Tracheal epithelial cell (primary cell): ENCODE measurements at places on chromosomes 12 and 14. TPM values are rescaled to one million over a fixed set of nuclear protein-coding genes. Genes with fewer than 3 reads are reported as not detected.

SYCP3 gene
- 0.24 TPM in 1 of 2 replicates, not detected in the other for total RNA-seq

CAPZA3 gene
- 0.24 TPM in 1 of 2 replicates, not detected in the other for total RNA-seq

C14orf93 gene
- total RNA-seq = 13.0 and 20.5 TPM in 2 replicates

TRAFD1 gene
- total RNA-seq = 28.8 and 31.1 TPM in 2 replicates

KCTD10 gene
- 9.6 and 40.7 TPM in 2 replicates for total RNA-seq

LRRC43 gene
- 0.72 and 1.9 TPM in 2 replicates for total RNA-seq

CCDC38 gene
- total RNA-seq = not detected in 2 replicates

KRT6C gene
- total RNA-seq = 22.0 and 155 TPM in 2 replicates

SYT1 gene
- 0.43 and 0.96 TPM in 2 replicates for total RNA-seq

GLI1 gene
- total RNA-seq = under 0.01 TPM in 1 of 2 replicates, not detected in the other

STXBP6 gene
- total RNA-seq = 0.21 TPM in 1 of 2 replicates, not detected in the other

PTCSC3 gene
- total RNA-seq = not detected in 2 replicates

HOXC11 gene
- 0.24 TPM in 1 of 2 replicates, not detected in the other for total RNA-seq

AKAP3 gene
- total RNA-seq = 1.4 and 1.9 TPM in 2 replicates

TMEM30B gene
- total RNA-seq = 14.5 and 20.5 TPM in 2 replicates
